Lung (tissue), 17 donors: ENCODE measurements at places on chromosomes 2 and 18. TPM values are rescaled to one million over a fixed set of nuclear protein-coding genes. Genes with fewer than 3 reads are reported as not detected.

- H3K4me3 ChIP-seq: no peak overlapping the region
- no peaks in the 10 kb centered on the region for H3K27me3 ChIP-seq
- DNase-seq: no peak
These were observed 724.6 kb upstream of the SALL3 start for GRCh38 chr18:78255013-78255412.

MDH1B gene
- total RNA-seq: 15.0 TPM

AQP12A gene
- total RNA-seq: not detected

- no peaks in the 10 kb centered on the region for H3K4me1 ChIP-seq
- H3K27ac ChIP-seq: no peak overlapping the region
- no peak overlapping the region for H3K4me3 ChIP-seq
- H3K36me3 ChIP-seq: no peaks in the 10 kb centered on the region
- H3K27me3 ChIP-seq: no peaks in the 10 kb centered on the region
- no peak for DNase-seq
These were observed 24.2 kb upstream of the REG3G start for GRCh38 chr2:79001285-79001684.

DNA sequence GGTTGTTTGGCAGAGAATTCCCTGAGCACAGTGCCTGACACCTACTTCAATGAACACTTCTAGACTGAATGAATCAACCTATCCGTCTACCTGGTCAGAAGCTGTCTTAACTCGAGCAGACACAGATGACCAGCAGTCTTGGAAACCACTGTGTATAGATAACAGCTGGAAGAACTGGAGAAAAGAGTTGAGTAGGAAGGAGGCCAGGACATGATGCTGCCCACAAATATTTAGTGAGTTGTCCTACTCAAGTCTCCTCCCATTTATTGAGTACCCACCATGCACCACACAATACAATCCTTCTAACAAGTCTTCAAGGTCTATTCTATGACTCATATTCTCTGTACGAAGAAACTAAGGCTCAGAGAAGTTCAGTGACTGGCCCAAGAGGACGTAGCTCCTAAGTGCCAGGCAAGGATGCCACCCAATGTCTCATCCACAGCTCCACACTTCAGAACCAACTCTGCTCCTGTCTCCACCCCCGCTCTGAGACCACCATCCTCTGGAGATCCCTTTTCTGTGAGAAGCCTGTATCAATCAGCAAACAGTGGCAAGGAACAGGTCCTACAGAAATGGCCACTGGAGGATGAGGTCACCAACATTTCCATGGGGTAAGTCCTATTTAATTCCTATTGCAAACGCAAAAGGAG, 62.2 kb downstream of the GALNT14 start:
- peaks cover 18% of the 10 kb centered on the region for H3K4me1 ChIP-seq
- H3K4me3 ChIP-seq: no peak overlapping the region
- H3K27ac ChIP-seq: no peak overlapping the region
- DNase-seq: no peak

- DNase-seq: no peak
- H3K4me1 ChIP-seq: no peaks in the 10 kb centered on the region
- H3K4me3 ChIP-seq: no peak overlapping the region
- peaks cover 25% of the 10 kb centered on the region for H3K36me3 ChIP-seq
These were observed 35.4 kb upstream of the METAP1D start for GRCh38 chr2:171964308-171964707.

DNA sequence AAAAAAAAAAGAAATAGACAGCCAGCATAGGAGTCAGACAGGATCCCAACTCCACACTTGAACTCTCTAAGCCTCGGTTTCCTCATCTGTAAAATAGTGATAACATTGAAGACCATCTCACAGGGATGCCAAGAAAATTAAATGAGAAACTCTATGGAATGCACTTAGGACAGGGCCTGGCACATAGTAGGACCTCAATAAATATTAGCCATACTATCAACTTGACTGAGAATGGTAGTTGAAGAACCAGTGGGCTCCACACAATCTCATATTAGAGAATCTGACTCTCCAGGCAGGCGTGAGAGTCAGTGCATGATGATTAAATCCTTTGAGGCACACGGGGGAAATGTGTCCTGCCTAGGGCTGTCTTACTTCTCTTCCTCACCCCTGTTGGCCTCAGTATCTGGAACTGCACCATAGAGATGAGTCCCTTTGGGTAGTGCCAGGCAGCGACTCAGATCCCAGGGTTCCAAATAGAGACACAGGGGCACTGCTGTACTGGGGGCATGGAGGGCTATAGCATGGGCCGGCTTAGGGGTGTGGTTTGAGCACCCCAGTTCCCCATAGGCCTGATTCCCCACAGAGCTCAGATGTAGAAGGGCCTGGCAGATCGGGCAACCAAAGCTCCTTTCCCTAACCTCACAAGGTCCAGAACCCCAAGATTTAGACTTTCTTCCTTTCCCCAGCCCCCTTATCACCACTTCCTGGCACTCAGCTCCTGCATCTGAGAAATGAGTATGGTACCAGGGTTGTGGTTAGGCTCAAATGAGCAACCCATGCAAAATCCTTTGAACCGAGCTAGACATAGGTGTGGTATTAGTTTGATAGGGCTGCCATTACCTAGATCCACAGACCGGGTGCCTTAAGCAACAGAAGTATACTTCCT, 51.3 kb upstream of the CAB39 start:
- no peak overlapping the region for H3K27ac ChIP-seq
- H3K4me3 ChIP-seq: no peak overlapping the region
- no peaks in the 10 kb centered on the region for H3K27me3 ChIP-seq
- no peak for DNase-seq

- H3K36me3 ChIP-seq: peaks cover 5% of the 10 kb centered on the region
- DNase-seq: no peak
These were observed 105.0 kb downstream of the PXDN start for GRCh38 chr2:1639086-1639858.

PSD4 gene
- total RNA-seq: 48.1 TPM

ITPRIPL1 gene
- total RNA-seq: 2.2 TPM

ST3GAL5 gene
- total RNA-seq: 71.1 TPM

GFPT1 gene
- total RNA-seq: 72.6 TPM

CYB5A gene
- 527 TPM for total RNA-seq

GRCh38 chr2:147683380-147683779, 161.4 kb upstream of the ACVR2A start:
- no peaks in the 10 kb centered on the region for H3K36me3 ChIP-seq
- no peaks in the 10 kb centered on the region for H3K4me1 ChIP-seq
- DNase-seq: no peak

- H3K4me3 ChIP-seq: no peak overlapping the region
These were observed 121.4 kb downstream of the ANTXR1 start for GRCh38 chr2:69134306-69134945.

- H3K4me3 ChIP-seq: no peak overlapping the region
- DNase-seq: no peak
- no peaks in the 10 kb centered on the region for H3K4me1 ChIP-seq
- no peaks in the 10 kb centered on the region for H3K36me3 ChIP-seq
- no peaks in the 10 kb centered on the region for H3K27me3 ChIP-seq
These were observed 94.9 kb downstream of the BCL2 start for GRCh38 chr18:63224630-63225029.

CTIF gene
- total RNA-seq: 45.7 TPM

VIT gene
- total RNA-seq: 0.46 TPM

- H3K4me3 ChIP-seq: no peak overlapping the region
- DNase-seq: peak; percentile 87
- peaks cover 12% of the 10 kb centered on the region for H3K4me1 ChIP-seq
- no peak overlapping the region for H3K27ac ChIP-seq
- H3K27me3 ChIP-seq: no peaks in the 10 kb centered on the region
These were observed 22.7 kb downstream of the BCL11A start for GRCh38 chr2:60530660-60531281.

DNA sequence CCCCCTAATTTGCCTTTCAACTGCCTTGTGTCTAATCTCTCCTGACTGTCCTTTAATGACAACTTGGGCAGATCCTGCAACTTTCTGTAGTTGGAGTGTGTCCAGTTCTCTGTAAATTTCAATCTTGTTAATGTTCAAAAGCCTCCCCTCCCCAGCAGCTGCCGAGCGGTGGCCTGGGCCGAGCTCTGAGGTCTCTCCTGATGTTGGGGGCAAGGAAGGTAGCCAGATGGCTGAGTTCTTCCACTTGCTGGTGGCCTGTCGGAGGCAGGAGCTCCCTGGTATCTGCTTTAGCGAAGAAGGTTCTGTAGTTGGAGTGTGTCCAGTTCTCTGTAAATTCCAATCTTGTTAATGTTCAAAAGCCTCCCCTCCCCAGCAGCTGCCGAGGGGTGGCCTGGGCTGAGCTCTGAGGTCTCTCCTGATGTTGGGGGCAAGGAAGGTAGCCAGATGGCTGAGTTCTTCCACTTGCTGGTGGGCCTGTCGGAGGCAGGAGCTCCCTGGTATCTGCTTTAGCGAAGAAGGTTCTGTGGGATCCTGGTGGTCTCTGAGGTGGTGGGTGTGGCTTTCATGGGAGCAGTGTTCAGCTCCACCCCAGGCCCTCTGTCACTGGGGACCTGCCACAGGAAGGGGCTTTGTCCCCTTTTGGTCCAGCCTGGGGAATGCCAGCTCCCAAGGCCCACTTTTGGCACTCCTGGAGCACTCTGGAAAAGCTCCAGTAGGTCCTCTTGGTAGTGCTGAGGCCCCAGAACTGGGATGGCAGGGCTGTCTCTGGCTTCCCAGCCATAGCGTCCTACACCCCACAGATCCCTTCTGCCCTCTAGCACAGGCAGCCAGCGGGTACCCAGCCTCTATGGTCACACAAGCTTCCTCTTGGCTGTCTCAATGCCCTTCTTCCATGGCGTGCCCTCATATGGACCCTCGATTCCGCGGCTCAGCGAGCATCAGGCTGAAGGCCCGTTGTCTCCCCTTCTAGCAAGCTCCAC, 211.9 kb downstream of the ALPK2 start:
- H3K4me3 ChIP-seq: no peak overlapping the region
- H3K36me3 ChIP-seq: no peaks in the 10 kb centered on the region
- no peaks in the 10 kb centered on the region for H3K27me3 ChIP-seq
- H3K27ac ChIP-seq: no peak overlapping the region
- H3K4me1 ChIP-seq: no peaks in the 10 kb centered on the region

DNA sequence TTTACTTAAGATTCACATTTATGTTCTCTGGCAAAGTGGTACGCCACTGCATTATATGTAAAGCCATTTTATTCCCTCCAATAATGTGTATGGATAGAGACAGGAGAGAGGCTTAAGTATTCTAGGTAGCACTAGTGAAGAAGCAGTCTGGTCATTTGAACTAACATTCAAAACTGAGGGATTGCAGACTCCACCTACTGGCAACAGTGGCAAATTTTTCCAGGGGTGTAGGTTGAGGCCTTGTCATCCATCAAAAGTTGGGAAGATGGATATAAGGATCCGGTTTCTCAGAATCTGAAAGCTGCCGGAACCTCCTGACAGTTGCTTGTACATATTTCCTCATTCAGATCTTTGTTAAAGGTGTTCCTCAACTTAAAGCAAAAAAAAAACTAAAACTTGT, 465.5 kb upstream of the FSHR start:
- H3K27me3 ChIP-seq: no peaks in the 10 kb centered on the region
- no peaks in the 10 kb centered on the region for H3K4me1 ChIP-seq
- no peak overlapping the region for H3K4me3 ChIP-seq
- DNase-seq: no peak
- no peaks in the 10 kb centered on the region for H3K36me3 ChIP-seq

DNA sequence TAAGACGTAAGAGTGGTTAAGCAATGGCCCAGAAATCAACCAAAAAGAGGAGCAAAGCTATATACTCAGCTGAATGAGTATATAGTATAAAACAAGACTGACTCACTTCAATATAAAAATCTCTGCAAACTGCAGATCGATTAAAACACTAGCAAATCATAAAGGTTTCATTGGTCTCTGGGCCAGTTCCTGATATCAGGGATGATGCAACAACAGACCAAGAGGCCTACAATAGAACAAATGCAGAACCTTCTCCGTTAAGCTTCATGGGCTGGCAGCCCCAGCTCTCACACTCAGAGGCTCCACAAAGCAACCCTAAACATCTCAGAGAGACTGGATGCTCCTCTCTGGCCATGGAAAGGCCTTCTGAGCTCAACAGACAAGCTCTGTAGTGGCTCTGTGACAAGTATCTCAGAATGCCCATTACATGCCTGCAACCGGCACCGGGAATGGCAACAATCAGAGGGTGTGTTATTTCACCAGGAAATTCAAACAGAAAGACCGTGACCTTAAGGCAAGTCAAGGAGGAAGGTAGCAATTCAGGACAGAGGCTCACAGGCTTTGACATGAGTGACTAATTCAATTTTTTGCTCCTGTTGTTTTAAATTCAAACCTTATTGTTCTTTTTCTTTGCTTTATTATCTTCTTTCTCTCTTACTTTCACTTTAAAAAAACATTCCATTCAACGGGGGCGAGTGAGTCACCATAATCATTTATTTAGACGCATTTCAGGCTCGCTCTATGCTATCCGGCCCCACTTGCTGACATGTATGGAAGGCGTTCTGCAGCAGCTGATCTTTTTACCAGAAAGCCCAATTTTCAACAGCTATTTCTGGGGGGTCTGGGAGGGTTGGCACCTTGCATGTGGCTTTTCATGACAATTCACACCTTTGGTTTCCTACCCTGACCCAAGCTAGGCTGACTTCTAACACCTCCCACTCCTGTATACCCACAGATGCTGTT, 15.1 kb downstream of the CYRIA start:
- no peak for DNase-seq
- H3K4me1 ChIP-seq: peaks cover 25% of the 10 kb centered on the region
- H3K4me3 ChIP-seq: no peak overlapping the region
- no peaks in the 10 kb centered on the region for H3K36me3 ChIP-seq

- H3K4me1 ChIP-seq: no peaks in the 10 kb centered on the region
- DNase-seq: no peak
- H3K4me3 ChIP-seq: no peak overlapping the region
- H3K27me3 ChIP-seq: no peaks in the 10 kb centered on the region
These were observed 26.0 kb downstream of the ABCB11 start for GRCh38 chr2:169005080-169005598.

GRCh38 chr2:150520033-150520432, 32.6 kb upstream of the RND3 start:
- H3K27me3 ChIP-seq: no peaks in the 10 kb centered on the region
- DNase-seq: no peak
- H3K36me3 ChIP-seq: no peaks in the 10 kb centered on the region
- H3K27ac ChIP-seq: no peak overlapping the region
- H3K4me1 ChIP-seq: peaks cover 3% of the 10 kb centered on the region

GRCh38 chr18:48942554-48943261, 8.1 kb downstream of the SMAD7 start:
- DNase-seq: peak; percentile 40
- H3K4me3 ChIP-seq: no peak overlapping the region
- no peaks in the 10 kb centered on the region for H3K36me3 ChIP-seq
- peaks cover 55% of the 10 kb centered on the region for H3K4me1 ChIP-seq
- peak overlapping the region; percentile 90 for H3K27ac ChIP-seq

GRCh38 chr2:96956211-96956610, 30.2 kb downstream of the FAM178B start:
- no peaks in the 10 kb centered on the region for H3K36me3 ChIP-seq
- H3K4me3 ChIP-seq: no peak overlapping the region
- H3K27ac ChIP-seq: no peak overlapping the region
- no peaks in the 10 kb centered on the region for H3K27me3 ChIP-seq
- DNase-seq: no peak
- H3K4me1 ChIP-seq: peaks cover 38% of the 10 kb centered on the region

GRCh38 chr2:233745073-233745755, 14.9 kb upstream of the UGT1A1 start:
- H3K27me3 ChIP-seq: no peaks in the 10 kb centered on the region
- no peaks in the 10 kb centered on the region for H3K36me3 ChIP-seq
- H3K4me3 ChIP-seq: no peak overlapping the region
- DNase-seq: no peak
